CD4-positive, alpha-beta T cell treated with Interferon alpha-2 for 1 hour (primary cell): ENCODE measurements at places on chromosomes 13 and 19.

GRCh38 chr13:26075498-26075897, 23.7 kb upstream of the SHISA2 start:
- DNase-seq, result no peak

DNA sequence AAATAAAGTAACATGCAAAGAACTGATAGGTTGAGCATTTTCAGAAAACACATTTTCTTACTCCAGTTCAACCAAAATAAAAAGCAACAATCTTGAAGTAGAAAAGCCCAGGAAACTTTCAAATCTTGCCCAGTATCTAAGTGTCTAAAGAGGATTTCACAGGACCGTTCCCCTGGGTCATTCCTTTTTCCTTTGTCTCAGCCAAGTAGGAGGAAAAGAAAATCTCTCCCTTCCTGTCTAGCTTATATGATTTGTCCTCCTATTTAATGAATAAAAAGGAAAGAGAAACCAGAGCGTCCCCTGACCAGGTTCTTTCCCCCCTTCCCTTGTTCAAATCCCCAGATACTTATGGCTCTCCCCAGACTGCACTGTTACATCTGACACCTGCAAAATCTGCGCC, 248.0 kb downstream of the KCTD12 start:
- DNase-seq, result no peak

GRCh38 chr13:86429756-86430155, 630.5 kb upstream of the SLITRK6 start:
- no peak for DNase-seq

DNA sequence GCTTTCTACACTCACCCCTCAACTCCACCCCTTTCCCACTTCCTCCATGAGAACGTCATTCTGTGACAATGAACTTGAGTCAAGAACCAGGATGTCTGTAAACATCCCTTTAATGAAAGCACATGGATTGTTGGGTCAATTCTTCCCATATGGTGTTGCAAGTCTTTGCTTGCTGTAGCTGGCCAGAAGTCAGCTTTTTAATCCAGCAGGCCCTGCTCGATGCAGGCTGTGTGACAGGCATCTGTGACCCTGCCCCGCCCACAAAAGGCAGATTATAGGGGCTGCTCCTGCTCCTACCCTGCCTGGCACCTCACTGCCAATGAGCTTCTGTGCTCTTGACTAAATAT, 78.0 kb downstream of the STARD13 start:
- no peak for DNase-seq

GRCh38 chr19:2770055-2771013, 12.7 kb downstream of the SGTA start:
- DNase-seq, result no peak
